ENCODE measurements at places on chromosomes 12 and 14.

- no peak for DNase-seq
These were observed 48.8 kb downstream of the LRCOL1 start for GRCh38 chr12:132561427-132562156.

- no peak for DNase-seq
These were observed 87.0 kb downstream of the TRMT5 start for GRCh38 chr14:60893911-60894310.

- DNase-seq = peak; percentile 32
These were observed 111.9 kb upstream of the CCDC175 start for GRCh38 chr14:59688224-59689170.

DNA sequence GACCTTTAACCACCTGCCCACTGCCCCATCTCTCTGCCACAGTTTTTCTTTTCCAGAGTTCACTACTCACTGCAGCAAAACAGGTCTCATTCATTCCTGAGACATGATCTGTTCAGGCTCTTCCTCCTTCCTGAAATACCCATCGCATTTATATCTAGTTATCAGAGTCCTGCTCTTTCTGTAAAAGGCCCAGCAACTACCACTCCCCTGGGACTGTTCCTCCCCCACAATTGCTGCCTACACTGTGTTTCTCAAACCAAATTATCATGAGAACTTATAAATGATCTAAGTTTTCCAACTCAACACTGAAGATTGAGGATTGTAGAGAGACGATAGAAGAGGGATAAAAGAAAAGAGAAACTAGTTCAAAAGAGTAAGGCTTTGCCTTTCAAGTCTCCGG, 40.8 kb upstream of the EPS8 start:
- DNase-seq = no peak

GRCh38 chr14:96574171-96574632, 72.0 kb downstream of the PAPOLA start:
- DNase-seq = no peak

DNA sequence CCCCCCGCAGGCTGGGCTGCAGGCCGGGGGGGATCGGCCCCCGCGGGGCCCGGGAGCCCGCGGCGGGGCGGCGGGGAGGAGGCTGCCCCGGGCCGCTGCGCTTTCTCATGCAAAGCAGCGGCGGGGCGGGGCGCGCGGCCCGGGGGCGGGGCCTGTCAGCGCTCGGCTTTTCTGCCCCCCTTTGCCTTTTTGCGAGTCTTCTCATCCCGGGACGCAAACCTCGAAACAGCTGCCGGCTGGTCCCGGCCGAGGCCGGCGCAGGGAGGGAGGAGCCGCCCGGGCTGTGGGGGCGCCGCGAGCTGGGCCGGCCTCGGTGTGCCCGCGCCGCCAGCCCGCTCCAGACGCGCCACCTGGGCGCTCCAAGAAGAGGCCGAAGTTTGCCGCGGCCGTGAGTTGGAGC, at the start of gene FZD10:
Gene FZD10 (plus strand): TSS at position 198 of the 400 bp plus-strand sequence. CDS start 479 bp downstream, outside the sequence.
- DNase-seq = no peak

- DNase-seq = no peak
These were observed 55.3 kb downstream of the STAB2 start for GRCh38 chr12:103642240-103642864.

DNA sequence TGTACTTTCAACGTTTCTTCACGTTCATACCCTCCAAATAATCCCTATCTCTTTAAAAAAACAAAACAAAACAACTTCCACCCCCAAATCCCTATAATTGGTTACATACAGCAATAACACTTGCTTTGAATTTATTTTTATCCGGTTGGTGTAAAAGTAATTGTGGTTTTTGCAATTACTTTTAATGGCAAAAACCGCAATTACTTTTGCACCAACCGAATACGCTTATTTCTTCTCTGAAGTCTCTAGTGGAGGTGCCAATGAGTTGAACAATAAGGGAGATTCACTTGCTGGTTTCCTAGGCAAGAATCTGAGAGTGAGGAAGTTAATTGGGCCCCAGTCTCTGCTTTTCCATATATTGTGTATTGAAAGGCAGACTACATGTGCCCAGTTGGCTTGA, 133.3 kb downstream of the DACT1 start:
- no peak for DNase-seq

DNA sequence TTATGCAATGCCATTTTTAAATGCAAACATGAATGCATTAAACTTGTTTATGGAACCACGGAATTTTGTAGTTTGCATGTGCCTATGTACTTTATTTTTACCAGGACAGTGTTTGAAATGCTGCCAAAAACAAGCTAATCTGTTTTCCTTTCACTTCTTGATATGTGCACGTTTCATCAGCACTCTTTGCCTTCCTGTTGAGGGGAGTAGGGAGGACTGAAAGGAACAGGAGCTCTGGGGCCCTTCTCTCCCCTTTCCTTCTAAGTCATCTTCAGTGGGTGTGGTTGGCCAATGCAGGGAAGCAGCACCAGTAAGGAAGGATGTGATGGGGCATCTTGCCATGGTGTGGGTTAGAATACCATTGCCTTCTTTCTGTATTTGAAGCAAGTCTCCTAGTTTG, 12.1 kb upstream of the PPP4R4 start:
- DNase-seq = no peak

- no peak for DNase-seq
These were observed 340.7 kb upstream of the LMO3 start for GRCh38 chr12:16946704-16947103.

GRCh38 chr14:60661721-60662120, 12.4 kb upstream of the SIX1 start:
- DNase-seq = no peak

DNA sequence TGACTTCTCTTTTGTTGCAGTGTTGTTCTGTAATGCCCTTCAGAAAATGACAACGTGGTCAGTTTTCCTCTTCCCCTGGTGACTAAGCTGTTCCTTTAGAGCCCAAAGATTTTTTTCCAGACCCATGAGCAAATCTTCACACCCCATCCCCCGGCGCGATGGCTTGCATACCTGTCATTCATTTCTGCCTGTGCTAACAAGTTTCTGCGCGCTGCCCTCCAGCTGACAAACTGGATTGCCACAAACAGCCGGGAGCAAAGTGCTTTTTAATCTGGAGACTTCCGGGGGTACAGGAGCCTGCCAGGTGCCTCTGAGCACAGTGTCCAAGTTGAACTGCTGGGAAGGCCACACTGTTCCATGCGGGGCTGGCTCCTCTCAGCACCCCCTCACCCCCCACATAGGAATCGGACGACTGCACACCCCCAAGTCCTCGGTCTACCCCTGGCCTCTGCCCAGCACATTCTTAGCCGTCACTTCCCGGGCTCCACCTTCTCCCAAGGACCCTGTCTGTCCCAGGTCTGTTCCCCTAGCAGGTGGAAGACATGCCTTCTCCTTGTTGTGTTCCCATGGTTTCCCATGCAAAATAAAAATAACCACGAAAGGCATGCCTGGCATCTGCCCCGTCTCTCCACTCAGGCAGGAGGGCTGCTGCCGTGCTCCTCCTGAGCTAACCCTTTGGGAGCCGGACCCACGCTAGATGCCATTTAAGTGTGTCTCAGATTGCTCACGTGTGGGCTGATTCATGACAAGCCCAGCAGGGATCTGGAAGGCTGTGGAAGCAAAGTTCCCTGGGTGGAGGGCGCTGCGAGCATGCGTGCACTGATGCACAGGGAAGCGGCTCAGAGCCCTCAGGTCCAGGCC, 14.1 kb downstream of the RILPL1 start:
- no peak for DNase-seq

- no peak for DNase-seq
These were observed 25.5 kb upstream of the PRICKLE1 start for GRCh38 chr12:42615006-42615405.

- DNase-seq = no peak
These were observed 15.6 kb downstream of the DTX1 start for GRCh38 chr12:113072136-113072535.

DNA sequence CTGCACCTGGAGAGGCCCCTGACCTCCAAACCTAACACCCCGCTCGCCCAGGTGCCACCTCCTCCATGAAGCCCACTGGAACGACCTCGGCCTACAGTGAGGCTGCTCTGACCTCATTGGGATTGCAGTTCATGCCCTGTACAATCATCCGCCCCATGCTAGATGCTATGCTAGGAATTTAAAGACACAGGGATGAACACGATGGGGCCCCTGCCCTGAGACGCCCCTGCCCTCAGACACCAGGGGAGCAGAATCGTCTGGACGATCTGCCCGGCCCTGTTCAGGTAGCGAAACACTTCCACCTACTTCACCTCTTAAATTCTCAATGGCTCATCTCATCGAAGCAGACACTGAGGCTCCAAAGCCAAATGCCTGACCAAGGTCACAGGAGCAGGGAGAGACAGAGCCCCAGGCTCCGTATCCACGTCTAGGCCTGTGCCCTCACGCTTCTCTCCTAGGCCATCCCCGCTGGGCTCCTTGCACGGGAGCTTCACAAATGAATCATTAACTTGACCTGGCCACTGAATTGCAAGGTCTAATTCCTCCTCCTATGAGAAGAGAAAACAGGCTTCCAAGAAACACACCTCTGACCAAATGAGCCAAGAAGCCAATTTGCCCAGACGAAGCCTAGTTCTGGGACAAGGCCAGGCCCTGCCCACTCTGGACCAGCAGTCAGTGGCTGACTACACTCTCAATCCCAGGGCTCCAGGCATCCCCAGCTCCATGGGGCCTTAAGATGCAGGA, 35.2 kb downstream of the SCARB1 start:
- DNase-seq = no peak

DNA sequence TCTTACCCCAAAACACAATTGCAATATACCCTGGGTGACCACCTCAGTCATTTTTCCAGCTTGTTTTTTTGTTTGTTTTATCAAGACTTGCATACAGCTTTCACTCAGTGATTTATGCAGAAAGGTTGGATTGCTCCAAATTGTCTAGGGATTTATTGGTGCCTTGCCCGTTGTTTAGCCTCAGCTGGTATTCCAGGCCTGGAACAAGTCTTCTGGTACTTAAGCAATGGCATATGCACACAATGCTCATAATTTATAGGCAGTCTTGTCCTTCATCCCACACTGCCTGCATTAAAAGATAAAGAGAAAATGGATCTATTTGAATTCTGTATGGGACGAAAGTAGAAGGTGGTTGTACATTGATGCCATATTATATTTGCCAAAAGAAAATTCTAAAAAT, 392.5 kb downstream of the ADAMTS20 start:
- no peak for DNase-seq

GRCh38 chr12:125203145-125203765, 138.0 kb downstream of the AACS start:
- DNase-seq = no peak

DNA sequence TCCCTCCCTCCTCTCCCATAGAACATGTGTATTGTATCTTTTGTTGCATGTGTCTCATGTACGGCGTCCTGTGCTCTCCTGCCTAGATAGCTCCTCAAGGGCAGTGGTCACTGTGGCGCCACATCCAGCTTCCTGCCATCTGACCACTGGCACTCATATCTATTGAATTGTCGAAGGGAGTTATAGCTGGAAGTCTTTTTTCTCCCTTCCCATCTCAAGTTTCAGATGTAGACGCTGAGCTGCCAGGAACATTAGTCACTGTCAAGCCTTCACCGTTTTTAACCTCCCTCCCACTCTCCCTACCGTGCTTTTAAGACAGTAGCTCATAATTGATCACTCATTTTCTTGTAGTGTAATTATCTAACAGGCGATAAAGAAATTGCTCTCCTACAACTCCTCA, 33.0 kb downstream of the MTHFD1 start:
- DNase-seq = peak; percentile 50

Measured in HFF-Myc (cell line).